ENCODE measurements at places on chromosomes 3 and 15.
A peak's percentile ranks its signal among the peaks of the same experiment; 100 is the strongest.

GRCh38 chr3:17759901-17760300, 17.5 kb upstream of the TBC1D5 start:
- no peak for DNase-seq

DNA sequence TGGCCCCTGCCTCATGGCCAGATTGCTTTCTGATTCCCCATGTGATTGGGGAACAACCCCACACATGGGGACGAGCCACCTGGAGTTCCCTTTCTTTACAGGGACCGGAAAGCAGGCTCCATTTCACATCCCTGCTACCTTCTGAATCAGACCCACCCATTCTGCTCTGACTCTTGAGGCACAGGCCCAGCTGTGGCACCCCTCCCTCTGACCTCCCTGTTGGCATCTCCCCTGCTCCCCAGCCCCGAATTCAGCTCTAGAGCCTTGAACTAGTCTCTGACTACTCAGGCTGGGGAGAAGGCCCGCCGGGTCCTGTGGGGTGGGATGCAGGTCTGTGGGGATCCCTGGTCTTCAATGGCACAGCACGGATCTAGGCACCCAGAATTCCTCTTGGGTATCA, 12.1 kb downstream of the FAM3D start:
- no peak for DNase-seq

GRCh38 chr3:12073106-12073505, 68.9 kb downstream of the SYN2 start:
- no peak for DNase-seq

GRCh38 chr3:32147933-32148332, 41.5 kb downstream of the GPD1L start:
- no peak for DNase-seq

- peak; percentile 89 for DNase-seq
Measured at GRCh38 chr3:13110678-13111116, 37.5 kb upstream of the IQSEC1 start.

DNA sequence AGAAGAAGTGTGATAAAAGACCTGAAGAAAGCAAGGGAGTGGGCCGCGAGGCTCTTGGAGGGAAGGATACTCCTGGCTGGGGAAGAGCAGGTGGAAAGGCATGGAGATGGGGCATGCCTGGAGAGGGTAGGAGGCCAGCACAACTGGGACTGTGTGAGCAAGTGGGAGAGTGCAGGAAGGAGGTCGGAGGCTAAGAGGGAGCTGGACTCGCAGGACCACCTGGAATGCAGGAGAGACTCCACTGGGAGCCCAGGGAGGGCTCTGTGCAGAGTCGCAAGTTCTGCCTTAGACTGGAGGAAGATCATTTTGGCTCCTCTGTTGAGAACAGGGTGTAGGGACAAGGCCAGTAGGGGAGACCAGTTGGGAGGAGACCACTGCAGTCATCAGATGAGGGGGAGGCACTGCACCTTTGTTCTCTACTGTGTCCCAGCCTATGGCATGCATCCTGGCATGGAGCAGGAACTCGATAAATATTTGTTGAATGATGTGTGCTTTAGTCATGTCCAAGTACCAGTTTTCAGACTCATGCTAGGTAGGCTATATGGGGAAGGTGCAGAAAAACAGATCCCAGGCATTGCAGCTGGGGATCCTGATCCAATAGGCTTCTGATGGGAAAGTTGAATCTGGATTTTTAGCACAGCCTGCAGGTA, 13.7 kb downstream of the FAM107A start:
- DNase-seq, result no peak

DNA sequence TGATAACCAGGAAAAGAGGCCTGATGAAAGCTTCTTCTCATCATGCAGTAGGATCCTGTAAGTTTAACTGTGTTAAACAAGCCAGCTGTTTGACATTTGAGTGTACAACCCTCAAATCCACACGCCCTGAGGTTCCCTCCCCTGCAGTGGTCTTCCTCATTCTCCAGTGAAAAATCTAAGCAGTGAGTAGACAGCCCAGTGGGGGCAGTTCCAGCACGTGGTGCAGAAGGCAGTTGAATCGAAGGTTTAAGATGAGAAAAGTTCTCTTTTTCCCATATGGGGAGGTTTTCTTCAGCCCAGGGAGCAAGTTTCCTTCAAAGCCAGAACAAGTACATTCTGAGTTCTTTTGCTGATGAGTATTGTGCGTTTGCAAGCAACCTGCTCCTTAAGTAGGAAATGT, 174.5 kb downstream of the NR2F2 start:
- no peak for DNase-seq

DNA sequence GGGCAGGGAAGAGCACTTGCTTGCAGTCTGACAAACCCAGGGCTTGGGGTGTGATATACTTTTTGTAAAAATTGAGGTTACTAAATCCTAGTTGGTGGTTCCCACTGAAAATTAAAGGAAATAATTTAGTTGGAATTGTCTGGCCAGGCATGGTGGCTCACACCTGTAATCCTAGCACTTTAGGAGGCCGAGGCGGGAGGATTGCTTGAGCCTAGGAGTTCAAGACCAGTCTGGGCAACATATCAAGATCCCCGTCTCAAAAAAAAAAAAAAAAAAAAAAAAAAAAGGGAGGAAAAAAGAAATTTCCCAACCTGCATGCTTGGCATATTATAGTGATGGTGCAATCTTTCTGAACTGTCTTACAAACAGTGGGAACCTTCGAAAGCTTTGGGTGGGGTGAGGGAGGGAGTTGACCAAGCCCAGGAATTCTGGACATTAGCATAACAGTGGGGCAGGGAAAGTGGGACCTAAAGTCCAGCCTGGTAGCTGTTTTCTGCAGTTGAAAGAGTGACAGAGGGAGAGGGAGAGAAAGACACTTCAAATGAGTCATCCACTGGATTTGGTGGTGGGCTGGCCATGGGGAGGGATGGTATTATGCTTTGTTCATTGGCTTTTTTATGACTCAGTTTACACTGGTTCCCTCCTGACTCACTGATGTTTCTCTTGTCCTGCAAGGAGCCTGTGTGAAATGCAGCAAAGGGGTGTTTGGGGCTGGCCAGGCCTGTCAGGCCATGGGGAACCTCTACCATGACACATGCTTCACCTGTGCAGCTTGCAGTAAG, 41.1 kb downstream of the LIMD1 start:
- DNase-seq, result no peak

- DNase-seq, result no peak
Measured at GRCh38 chr15:87686339-87686738, 570.2 kb downstream of the NTRK3 start.

Measured in Peyer's patch (tissue), 4 donors.